Lung (tissue), 17 donors: ENCODE measurements at places on chromosomes 11 and 22.
A peak's percentile ranks its signal among the peaks of the same experiment; 100 is the strongest.

DNA sequence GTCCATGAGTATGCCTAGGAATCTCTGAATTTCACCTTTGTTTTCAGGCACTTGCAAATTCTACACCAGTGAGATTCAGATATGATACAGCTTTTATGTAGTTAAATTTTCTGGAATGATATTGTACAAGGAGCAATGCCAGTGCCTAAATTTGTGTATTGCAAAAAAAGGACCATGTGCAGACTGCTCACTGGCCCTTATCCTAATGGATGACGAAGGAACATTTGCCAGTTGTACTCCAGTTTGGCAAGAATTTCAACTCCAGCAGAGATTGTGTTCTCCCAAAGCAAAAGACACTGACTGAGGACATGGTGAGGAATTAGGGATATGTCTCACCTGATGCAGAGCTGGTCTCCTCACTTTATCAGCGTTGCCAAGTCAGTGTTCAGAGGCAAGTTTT, 8.6 kb downstream of the NAT10 start:
- DNase-seq: no peak

DNA sequence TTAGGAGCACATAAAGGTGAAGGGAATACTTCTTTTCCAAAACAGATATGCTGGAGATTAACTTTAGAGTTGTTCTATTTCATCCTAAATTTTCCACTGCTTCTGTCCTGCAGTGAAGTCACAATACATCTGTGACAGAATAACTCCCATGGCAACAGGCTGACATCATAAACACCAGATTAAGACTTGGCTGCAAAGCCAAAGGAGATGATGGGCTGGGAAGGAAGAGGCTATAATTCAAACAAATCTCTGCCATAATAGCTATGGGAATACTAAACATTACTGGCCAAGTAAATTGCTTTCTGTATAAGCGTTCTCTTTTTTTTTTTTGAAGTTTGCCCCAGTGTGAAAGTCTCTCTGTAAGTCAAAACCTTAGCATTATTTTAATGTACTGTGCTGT, 107.7 kb downstream of the CADM1 start:
- peak; percentile 87 for DNase-seq

DNA sequence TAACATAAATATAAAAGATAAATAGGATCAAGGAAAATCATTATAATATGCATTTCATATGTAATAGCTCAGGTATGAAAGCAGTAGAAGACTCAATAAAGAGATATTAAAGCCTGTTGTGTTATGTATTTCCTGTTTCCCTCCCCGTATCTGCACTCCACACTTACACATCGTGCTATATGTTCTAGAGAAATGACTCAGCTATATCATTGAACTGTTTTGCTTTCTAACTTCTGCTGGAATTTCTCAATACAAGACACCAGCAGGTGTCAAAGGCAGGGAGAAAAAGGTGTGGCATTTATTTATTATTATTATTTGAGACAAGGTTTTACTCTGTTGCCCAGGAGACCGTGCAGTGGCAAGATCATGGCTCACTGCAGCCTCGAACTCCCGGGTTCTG, 842.8 kb upstream of the CNTN5 start:
- DNase-seq: no peak

GRCh38 chr11:36328966-36329673, 33.0 kb downstream of the PRR5L start:
- DNase-seq: no peak

- DNase-seq: peak; percentile 32
These were observed 21.9 kb upstream of the POLD3 start for GRCh38 chr11:74570266-74571061.

DNA sequence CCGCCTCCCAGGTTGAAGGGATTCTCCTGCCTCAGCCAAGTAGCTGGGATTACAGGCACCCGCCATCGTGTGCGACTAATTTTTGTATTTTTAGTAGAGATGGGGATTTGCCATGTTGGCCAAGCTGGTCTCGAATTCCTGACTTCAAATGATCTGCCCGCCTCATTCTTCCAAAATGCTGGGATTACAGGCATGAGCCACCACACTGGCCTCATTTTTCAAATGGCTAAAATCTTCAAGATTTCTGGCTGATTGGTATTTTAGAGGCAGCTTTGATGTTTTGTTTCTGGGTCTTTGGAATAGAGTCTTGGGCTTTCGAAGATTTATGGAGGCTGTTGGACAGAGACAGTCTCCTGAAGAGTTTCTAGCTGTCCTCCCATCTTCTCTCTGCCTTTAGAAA, 5.8 kb upstream of the SLC3A2 start:
- no peak for DNase-seq

GRCh38 chr22:46798366-46799350, 36.2 kb downstream of the TBC1D22A start:
- peak; percentile 73 for DNase-seq

DNA sequence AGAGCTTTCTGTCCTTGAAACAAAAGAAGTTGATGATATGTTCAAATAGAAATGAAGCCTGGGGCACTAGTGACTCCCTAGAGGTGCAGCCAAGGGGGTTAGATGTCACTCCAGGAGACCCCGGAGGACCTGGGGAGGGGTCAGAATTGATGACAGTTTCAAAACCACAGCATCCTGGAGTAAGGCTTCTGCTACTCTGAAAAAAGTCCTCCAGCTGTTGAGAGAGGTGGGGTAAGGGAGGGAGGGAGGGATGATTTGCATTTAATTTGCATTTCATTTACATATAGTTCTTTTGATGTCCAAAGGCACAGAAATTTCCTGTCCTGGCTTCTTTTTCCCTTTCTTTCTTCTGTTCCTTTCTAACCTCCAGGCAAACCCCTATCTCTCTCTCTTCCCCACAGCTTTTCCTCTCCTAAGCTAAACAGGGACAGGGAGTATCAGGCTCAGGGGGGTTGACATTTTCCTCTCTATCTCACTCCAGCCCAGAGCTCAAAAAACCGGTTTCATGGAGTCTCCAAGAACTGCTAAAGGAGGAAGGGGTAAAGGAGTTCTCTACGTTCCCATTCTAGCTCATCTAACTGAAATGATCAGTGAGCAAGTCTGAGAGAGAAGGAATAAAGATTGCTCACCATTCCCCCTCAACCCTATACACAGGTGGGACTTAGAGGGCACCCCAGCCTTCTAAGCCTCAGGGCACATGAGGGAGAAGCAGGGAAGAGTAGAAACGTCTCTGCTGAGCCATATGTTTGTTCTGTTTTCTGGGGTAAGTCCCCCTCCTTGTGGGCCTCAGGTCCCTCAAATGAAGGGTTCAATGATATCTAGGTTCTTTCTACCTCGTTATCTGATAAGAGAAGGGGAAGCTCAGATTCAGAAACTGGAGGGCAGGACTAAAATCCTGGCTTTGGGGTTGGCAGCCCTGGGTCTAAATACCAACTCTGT, 3.5 kb upstream of the POU2F3 start:
- DNase-seq: no peak

DNA sequence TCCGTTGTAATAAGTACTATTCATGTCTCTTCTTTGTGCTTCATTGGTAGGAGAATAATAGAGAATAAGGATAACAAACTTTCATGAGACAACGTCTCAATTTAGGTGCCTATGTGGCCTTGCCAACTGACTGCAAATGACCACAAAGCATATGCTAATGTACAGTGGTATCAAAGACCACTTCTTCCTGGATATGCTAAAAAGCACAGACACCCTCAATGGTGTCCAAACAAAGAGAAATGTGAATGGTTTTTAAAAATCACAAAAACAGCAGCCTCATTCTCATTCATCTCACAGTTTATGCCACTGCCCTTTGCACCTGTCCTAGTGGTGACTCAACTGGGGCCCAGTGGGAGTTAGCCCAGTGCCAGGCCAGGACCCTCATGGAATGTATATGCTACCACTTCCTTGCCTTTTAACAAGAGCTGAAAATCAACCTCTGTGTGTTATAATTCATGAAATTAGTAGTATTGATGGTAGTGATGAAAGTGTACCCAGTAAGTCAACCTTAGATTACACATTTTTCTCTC, 65.2 kb upstream of the MTMR2 start:
- DNase-seq: no peak

GRCh38 chr11:19795082-19795481, 82.4 kb downstream of the NAV2 start:
- DNase-seq: no peak

GRCh38 chr22:47192651-47193437, 430.4 kb downstream of the TBC1D22A start:
- DNase-seq: no peak

- no peak for DNase-seq
These were observed 104.5 kb upstream of the LMO1 start for GRCh38 chr11:8368194-8368593.

DNA sequence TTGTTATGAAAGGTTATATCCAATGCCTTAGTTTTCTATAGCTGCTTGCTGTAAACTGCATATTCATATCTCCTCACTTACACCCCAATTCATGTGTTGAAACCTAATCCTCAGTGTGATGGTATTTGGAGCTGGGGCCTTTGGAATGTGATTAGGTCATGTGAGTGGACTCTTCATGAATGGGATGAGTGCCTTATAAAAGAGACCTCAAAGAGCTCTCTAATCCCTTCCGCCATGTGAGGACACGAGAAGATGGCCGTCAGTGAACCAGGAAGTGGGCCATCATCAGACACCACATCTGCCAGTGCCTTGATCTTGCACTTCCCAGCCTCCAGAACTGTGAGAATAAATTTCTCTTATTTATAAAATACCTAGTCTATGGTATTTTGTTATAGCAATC, 79.3 kb downstream of the CYP2R1 start:
- no peak for DNase-seq

- DNase-seq: no peak
These were observed 51.1 kb downstream of the MICAL3 start for GRCh38 chr22:17973217-17973616.

- no peak for DNase-seq
These were observed 6.9 kb downstream of the MUC6 start for GRCh38 chr11:1029654-1030053.

GRCh38 chr11:22543261-22543660, 82.4 kb downstream of the FANCF start:
- no peak for DNase-seq

DNA sequence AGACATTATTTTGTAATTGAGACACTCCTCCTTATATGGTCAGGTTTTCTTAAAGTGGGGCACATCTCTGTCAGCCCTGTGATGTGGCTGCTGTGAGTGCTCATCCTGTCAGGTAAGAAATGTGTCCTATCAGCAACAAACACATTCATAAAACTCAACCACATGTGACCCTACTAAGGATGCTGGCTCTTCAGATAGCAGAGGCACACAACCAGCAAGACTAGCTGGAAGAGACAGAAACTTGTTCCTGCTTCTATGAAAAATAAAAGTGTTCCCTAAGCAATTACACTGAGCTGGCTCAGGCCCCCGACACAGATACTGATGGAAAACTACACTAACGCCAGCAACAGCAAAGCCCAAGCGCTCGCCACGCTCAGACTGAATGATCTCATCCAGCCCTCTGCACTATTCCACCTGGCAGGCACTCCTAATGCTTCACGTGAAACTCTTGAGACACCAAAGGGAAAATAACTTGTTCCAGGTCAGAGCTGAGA, 49.8 kb upstream of the CYP2D6 start:
- peak; percentile 35 for DNase-seq

DNA sequence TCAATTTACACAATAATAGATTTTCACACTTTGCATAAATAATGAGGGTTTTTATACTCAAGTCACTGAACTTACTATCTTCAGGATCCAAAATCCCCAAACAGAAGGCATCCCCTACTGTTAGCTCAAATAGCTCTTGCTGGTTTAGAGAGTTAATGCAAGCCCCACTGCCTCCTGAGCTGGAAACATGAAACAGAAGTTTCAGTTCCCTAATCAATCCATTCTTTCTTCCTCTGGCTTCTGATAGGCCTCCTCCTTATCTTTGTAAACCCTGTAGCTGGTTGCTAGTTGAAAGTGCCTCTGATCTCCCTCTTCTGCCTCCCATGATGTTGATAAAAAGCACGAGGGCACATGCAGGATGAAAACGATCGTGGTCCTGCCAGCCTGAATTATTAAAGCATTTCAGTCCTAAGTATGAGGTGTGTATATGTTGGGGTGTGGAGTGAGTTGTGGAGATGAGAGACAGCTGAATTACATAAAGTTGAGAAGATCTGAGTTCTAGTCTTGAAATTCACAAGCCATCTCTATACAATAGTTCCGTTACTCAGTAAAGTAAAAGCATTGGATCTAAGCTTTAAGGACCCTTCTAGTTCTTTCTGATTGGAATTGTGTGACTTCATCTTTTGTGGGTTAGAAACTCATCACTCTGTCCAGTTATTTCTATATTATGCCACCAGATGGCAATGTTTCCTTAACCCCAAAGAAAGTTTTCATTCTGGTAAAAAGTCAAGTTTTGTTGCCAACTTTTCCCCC, 35.0 kb upstream of the EHF start:
- DNase-seq: peak; percentile 93

DNA sequence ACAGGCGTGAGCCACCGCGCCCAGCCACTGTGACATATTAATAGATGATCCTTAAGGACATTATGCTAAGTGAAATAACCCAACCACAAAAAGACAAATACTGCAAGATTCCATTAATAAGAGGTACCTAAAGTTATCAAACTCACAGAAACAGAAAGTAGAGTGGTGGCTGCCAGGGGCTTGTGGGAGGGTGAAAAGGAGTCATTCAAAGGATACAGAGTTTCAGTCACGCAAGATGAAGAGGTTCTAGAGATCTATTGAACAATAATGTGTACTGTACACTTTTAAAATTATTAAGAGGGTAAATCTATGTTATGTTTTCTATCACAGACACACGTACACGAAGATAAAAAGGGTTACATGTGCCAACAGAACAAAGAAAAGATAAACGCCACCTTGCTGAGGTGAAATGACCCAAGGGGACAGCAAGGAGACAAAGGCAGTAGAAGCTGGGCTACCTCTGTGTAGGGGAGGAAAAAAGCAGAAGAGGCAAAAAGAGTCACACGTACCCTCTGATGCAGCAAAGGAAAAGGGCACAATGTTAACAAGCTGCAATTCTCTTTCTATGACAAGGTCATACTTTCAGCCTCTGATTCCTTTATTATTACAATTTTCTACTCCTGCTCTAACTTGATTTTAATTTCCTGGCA, 65.3 kb downstream of the AMBRA1 start:
- DNase-seq: no peak

GRCh38 chr11:83127310-83127637, 29.7 kb upstream of the PCF11 start:
- DNase-seq: no peak

- no peak for DNase-seq
These were observed 723 bp upstream of the CD82 start for GRCh38 chr11:44564670-44565210.

- DNase-seq: peak; percentile 17
These were observed 86.6 kb downstream of the DGCR2 start for GRCh38 chr22:19035474-19036228.

GRCh38 chr11:66904561-66904960, 47.7 kb downstream of the LRFN4 start:
- DNase-seq: no peak
